ENCODE measurements at places on chromosomes 7 and 10.
A peak's percentile ranks its signal among the peaks of the same experiment; 100 is the strongest.

DNA sequence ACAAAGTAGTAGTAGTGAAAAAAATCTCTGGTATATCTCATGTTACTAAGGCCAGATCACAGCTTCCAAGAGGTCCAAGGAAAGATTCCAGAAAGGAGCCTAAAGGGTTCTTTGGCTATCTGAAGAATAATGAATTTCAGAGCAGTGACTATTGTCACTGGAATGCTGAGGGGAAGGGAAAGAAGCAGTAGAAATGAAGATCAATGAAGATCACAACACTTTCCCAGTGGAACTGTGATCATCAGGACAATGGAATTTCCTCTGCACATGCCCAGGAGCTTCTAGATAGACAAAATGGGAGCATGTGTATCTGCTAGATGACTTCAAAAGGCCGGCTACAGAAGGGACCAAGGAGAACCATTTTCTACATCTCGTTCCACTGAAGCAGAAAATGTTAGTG, 219.5 kb upstream of the PHYHIPL start:
- no peak for DNase-seq

GRCh38 chr10:10730471-10731043, 287.1 kb upstream of the CELF2 start:
- no peak for DNase-seq

- DNase-seq, result no peak
These were observed 47.6 kb downstream of the ASB13 start for GRCh38 chr10:5618829-5619228.

GRCh38 chr10:73905256-73906020, 5.5 kb upstream of the PLAU start:
- DNase-seq, result no peak

DNA sequence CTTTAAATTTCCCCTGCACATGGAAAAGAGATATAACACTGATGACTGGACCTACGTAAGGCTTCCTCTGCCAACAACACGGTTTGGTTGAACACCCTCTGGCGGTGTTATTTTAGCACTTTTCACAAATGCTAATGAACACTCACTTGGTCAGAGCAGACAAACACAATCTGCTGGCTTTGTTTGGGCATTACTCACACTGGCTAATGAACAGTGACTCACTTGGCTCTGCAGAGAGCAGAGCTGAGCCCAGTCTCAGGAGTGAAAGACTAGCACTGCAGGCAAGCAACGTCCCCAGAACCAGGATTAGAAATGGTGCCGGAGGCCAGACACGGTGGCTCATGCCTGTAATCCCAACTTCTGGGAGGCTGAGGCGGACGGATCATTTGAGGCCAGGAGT, 430.8 kb downstream of the PLXNA4 start:
- peak; percentile 93 for DNase-seq

- no peak for DNase-seq
These were observed 13.8 kb upstream of the KDM7A start for GRCh38 chr7:140190588-140190987.

DNA sequence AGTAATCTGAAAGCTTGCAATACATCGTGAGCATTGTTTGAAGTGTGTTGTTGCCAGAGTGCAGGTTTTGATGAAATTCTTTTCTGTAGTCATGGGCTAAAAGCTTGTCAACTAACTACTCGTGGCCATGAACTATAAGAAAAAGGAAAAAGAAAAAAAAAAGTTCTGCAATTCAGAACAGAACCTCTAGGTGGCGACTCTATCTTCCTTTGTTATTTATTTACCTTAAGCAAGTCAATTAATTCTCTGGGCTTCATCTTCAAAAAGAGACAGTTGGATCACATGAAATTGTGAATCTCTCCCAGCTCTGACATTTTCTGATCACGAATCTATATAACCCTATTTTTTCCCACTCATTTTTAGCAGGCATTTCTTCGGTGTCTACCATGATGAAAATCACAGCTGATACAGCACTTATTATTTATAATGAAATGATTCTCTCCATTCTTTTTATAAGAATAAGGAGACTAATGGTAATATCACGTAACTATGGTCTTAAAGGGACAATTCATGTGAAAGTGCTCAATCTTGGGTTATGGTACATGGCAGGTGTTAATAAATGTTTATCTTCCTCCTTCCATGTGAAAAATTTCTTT, 18.8 kb downstream of the TMEM196 start:
- peak; percentile 15 for DNase-seq

DNA sequence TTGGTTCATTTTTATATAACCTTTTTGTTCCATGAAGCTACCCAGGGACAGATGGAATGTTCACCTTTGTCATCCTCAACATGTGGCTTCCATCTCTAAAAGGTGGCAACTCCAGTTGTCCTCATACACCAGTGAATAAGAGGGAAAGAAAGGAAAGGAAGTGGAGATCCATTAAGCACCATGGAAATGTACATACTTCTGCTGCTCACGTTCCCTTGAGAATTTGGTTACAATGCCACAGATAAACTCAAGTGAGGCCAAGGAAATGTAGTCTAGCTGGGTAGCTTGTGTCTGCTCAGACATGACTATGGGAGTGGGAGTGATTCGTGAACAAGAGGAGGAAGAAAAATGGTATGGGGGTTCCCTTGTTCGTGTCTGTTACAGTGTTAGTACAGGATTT, 237.1 kb upstream of the FAM3C start:
- no peak for DNase-seq
